ENCODE measurements at places on chromosomes 1 and 21.

GRCh38 chr21:43864313-43864961 lies 586 bp upstream of the AGPAT3 start:
- peak; percentile 65 for DNase-seq

GRCh38 chr1:16250524-16251251 lies 13.7 kb upstream of the CPLANE2 start:
- DNase-seq: no peak

DNA sequence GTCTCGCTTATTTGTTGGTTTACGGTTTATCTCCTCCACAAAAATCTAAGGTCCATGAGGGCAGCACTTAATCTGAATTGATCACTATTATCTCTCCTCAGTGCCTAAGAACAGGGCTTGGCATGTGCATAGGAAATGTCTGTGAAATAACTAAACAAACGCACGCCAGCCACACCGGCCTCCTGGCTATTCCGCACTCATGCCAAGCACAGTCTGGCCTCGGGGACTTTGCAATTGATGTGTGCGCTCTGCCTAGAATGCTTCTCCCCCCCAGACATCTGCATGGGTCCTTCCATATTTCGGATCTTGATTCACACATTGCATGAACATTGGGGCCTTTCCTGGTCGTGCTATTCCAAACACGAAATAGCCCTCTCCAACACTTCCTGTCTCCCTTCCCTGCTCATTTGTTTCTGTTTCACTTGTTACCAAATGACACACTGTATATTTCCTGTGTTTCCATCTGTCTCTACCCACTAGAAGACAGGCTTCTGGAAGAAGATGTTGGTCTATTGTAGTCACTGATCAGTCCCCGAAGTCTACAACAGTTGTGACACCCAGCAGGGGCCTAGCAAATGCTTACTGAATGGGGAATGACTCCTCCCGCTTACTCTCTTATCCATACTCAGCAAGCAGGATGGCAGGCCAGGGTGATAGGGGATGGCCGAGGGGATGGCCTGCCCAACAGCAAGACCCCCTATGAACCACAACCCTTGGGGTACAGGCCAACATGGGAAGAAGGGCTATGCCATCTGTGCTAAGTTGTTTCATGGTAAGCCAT lies 93.9 kb downstream of the GLIS1 start:
- DNase-seq: no peak

GRCh38 chr1:10250663-10251062 lies 40.3 kb downstream of the KIF1B start:
- DNase-seq: no peak

DNA sequence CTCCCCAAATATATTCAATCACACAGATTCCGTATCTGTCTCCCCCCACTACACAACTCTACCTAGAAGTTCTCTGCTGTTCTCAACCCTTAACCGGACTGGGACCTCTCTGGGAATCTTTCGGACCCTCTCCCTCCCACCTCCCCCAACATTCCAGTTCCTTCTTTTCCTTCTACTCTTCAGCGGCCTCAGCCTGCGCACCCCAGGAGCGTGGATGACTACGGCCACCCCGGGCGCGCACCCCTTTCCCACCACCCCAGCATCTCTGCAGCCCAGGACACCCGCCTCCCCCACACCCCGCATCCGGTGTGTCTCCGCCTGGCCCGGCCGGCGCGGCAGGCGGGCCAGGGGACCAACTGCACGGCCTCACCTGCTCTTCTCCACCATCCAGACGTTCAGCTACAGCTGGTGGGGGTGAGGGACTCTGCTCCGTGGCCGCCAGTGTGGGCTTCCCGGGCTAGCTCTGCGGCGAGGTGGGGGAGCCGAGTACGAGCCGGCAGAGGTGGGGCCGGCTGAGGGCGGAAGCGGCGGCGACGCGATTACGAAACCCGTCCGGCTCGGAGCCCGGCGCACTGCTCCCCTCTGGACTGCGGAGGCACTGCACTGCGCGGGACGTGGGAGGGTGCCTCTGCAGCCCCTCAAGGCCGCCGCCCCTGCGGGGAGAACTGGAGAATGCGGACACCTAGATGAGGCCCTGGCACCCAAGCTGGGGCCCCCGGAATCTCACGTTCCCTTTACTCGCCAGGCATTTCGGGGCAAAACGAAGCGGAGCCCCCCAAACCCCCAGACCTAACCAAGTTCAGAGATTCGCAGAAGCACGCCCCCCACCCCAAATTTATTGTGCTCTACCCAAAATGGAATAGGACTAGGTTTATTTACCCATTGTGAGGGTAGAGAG lies at the start of gene CDC42SE1:
CDC42SE1 (minus strand) TSS at position 514 of the 898 bp plus-strand sequence. CDS start 3,892 bp downstream, outside the sequence.
- peak; percentile 96 for DNase-seq
